ENCODE measurements at places on chromosomes 2 and 18.

GRCh38 chr2:46720592-46721185 is 194.9 kb downstream of the MCFD2 start:
- no peak for DNase-seq

GRCh38 chr2:62141142-62141740 is 54.7 kb upstream of the B3GNT2 start:
- DNase-seq, result no peak

- DNase-seq, result no peak
Observed at GRCh38 chr2:224938651-224939182, 103.6 kb downstream of the DOCK10 start.

GRCh38 chr2:56297671-56298070 is 113.9 kb downstream of the CCDC85A start:
- DNase-seq, result no peak

- no peak for DNase-seq
Observed at GRCh38 chr2:16860627-16861026, 195.0 kb upstream of the CYRIA start.
